Colonic mucosa (tissue), 4 donors: ENCODE measurements at places on chromosomes 5 and 9.

- DNase-seq = peak; percentile 64
Observed at GRCh38 chr9:123481209-123481865, 125.3 kb downstream of the CRB2 start.

GRCh38 chr9:11417782-11418181, 805.0 kb upstream of the PTPRD start:
- DNase-seq = no peak

GRCh38 chr9:2274762-2275161, 259.6 kb downstream of the SMARCA2 start:
- DNase-seq = no peak

- DNase-seq = peak; percentile 40
Observed at GRCh38 chr5:107542428-107542827, 128.3 kb downstream of the EFNA5 start.

DNA sequence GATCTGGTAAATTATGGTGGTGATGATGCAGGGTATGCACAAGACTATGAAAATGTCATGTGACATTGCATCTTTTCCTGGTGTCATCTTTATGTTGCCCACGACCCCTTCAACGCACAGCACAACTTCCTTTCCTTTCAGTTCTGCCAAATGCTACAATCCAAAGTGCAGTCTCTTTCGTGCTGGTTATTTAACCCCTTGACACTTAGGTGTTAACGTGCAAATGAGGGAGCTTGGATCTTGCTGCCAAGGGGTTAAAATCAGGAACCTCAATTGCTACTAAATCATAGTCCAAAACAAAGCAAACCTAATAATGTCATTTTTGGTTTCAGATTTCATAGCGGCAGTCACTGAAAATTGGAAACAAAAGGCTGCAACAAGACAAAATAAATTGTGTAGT, 16.0 kb downstream of the CTSL start:
- DNase-seq = no peak

GRCh38 chr5:177256296-177256695, 47.2 kb downstream of the RAB24 start:
- DNase-seq = no peak

DNA sequence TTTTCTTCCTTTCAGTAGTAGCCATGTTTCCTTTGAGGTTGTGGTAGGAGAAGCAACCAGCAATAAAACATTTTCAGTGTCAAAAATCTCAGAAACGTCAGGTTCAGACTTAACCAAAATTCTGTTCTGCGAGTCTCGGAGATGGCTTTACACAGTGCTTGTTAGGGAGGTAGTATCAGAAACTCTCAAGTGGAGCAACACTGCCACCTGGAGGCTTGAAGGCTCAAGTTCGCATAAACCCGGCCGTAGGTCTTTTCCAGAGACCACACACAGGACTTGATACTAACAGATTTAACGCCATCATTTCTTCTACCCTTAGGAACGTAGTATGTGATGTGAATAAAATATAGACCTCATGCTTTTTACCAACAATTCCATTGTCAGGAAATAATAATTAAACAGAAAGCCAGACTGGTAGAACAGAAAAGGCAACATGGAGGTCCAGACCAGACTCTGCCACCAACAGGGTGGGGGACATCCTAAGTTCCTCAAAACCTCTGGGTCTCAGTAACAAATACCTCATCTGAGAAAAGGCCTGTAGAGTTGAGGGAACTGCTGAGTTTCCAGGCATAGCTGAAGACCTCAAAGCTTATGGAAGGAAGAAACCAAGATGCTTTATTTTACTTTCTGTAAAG, 8.5 kb downstream of the PTGER4 start:
- peak; percentile 91 for DNase-seq

DNA sequence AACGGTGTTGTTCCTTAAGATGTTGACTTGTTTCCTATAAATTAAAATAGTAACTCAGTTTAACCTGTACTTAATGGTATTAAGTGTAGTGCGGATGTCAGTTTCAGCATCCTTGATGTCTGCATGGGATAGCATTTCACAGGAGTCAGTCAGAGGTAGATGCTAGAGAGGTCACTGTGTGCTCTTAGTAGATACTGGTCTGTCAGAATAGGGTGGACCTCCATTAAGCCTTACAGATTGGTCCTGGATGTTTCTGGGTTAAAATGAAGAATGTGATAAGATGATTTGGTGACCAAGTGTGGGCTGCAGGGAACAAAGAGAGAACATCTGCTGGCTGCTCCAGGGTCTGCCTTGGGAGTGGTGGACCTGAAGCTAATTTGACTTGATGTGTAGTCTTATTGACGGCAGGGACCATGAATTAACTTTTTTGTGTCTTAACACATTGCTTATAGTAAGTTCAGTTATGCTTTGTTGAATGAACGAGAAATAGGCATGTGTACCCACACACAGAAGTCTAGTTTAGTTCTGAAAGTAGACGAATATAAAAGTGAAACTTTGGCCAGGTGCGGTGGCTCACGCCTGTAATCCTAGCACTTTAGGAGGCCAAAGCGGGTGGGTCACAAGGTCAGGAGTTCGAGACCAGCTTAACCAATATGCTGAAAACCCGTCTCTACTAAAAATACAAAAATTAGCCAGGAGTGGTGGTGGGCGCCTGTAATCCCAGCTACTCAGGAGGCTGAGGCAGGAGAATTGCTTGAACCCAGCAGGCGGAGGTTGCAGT, 12.5 kb downstream of the RAB24 start:
- no peak for DNase-seq

DNA sequence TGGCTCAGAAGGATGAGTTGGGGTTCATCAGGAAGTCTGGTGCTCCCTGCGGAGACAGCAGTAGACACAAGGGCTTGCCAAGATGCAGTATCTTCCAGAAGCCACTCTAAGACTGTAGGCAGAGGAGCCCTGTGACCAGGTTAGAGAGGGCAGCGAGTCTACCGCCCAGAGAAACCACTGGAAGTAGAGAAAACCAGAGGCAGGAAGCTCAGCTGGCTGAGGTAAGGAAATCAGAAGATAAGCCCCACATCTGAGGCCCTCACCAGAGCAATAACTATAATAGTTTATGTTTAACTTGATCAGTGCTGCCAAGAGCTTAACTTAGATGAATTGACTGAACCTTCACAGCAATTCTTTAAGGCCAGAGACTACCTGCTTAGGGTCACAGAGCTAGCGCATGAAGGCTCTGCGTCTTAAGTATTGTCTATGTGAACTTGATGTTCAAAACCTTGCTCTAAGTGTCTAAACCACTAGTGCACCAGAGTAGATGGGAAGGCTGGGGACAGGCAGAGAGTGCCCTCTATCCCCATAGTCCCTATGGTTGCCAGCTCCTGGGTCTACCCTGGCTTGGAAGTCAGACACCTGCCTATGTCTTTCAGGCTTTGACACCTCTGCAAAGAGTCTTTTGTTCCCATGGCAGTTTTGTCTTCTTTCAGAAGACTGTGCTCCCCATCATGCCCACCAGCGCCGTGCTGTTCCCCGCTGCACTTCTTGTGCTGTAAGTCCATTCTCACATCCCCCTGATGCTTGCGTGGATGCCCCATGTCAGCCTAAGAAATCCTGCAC, 228.2 kb upstream of the KLF4 start:
- peak; percentile 43 for DNase-seq

DNA sequence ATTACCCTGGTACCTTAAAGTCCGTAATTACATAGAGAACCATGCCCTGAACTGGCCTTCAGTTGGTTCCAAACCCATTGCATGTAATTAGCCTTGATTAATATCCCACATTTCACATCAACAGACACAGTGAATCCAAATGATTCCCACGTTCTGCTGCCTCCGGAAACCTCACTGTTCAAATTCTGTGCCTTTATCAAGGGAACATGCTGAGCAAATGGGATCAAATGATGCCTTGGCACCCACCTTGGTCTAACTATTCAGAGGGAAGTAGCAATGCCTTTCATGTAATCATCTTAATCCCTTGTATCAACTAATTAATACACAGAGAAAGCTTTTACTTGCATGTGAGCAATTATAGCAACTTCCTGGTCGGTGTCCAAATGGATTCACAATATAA, 100.6 kb downstream of the EFNA5 start:
- DNase-seq = no peak

GRCh38 chr9:108443019-108443633, 412.7 kb downstream of the ACTL7B start:
- no peak for DNase-seq

DNA sequence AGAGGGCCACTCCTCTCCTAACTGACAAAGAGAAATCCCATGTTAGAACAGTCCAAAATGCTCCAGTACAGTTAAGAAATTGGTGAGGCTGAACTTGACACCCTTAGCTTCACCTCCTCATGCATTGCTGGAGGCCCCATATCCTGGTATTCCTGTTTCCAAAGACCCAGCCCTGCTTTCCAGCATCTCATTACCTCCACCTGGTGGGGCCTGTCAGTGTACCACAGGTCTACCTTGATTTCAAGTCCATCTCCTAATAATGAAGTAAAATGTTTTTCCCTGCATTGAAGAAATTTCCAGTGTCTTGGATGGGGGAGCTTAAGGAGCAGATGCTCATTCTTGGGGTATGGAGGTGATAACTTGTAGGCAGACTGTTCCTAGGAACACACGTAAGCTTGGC, 70.6 kb upstream of the S1PR3 start:
- DNase-seq = no peak

GRCh38 chr9:122251351-122251750, 13.3 kb downstream of the RBM18 start:
- DNase-seq = no peak

DNA sequence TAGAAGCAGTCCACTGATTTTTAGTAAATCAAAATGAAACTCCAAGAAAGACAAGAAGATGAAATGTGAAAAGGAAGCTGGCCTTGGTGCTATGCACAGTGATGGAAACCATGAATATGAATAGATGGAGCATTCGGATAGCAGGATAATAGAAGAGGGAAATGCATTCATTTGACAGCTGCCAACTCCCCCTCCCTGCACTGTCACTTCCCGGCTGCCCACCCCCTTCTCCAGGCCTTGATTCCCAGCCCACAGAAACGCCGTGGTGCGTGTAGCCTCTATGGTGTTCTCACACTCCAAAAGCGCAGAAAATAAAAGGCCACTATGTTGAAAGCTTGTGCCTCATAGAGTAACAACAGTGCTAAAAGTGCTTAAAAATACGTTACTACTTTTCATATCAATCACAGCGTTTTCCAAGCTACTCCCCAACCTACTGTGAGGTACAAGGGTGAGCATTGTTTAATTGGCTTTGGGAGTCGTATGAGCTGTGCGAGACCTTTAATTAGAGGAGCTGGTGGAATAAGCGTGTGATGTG, 26.1 kb upstream of the IFNK start:
- DNase-seq = no peak

DNA sequence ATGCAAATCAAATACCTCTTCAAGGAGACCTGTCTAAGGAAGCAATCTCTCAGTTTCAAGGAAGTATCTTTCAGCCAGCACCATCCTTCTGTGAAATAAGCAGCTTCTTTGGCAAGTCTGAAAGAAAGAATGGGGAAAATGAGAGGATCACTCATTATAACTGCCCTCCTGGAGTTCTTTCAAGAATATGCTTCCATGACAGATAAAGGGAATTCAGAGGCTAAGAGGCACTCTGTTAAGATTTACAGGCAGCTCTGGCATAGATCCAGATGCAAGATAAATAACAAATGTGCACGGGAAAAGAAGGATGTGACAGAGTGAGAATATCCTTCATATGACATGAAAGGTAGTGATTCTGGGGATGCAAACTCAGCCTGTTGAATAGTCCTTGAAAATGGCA, 348.2 kb upstream of the CCNG1 start:
- no peak for DNase-seq

GRCh38 chr5:51347704-51348103, 35.5 kb upstream of the ISL1 start:
- no peak for DNase-seq

DNA sequence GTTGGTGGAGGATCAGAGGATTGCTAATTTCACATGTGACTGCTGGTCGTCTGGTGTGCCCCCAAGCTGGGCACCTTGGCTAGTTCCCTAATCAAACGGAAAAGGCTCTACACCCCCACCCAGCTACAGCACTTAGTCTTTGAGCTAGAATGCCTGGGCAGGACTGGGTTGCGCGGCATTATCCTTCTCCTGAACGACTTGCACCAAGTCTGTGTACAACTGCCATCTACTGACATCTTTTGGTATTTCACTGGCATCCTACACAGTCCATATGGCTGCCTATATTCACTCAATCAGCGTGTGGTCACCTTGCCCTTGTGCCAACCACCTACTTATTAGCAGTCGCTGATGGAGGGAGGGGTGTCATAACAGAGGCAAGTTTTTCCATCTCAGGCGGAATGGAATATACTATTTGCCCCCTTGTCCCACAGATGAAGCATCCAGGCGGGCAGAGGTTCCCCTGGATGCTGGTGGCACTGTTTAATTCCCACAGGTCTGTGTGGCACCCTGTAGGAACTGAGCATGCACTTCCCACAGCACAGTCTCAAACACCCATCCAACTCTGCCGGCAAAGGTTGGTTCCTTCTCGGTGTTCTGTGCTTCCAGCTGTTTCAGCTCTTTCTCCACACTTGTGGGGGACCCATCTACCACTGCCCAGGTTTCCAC, 150.1 kb downstream of the OSTF1 start:
- peak; percentile 71 for DNase-seq

GRCh38 chr9:98135938-98136337, 16.9 kb upstream of the TRIM14 start:
- DNase-seq = no peak

- no peak for DNase-seq
Observed at GRCh38 chr9:96175001-96175400, 127.0 kb downstream of the HSD17B3 start.

DNA sequence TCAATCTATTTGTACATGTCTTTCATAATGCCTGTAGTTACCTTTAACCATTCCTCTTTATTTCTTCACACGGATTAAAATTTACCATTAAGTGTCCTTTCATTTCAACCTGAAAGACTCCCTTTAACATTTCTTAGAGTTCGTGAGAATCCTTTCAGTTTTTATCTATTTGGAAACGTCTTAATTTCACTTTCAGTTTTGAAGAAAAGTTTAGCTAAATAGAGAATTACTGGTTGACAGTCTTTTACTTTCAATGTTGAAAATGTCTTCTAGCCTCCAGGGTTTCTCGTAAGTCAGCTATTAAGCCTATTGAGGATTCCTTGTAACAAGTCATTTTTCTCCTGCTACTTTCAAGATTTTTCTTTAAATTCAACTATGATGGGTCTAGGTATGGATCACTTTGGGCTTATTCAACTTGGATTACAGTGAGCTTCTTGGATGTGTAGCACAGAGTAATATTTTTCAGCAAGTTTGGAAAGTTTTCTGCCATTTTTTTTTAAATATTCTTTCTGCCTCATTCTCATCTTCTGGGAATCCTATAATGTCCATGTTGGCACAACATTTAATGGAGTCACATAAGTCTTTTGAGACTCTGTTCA, 48.5 kb downstream of the RFX3 start:
- no peak for DNase-seq

- DNase-seq = no peak
Observed at GRCh38 chr5:435961-436640, 6.9 kb upstream of the EXOC3 start.
